Mesothelial cell of epicardium (in vitro differentiated cells): ENCODE measurements at places on chromosomes 13 and 19. TPM values are rescaled to one million over a fixed set of nuclear protein-coding genes. Genes with fewer than 3 reads are reported as not detected.
A peak's percentile ranks its signal among the peaks of the same experiment; 100 is the strongest.

DNA sequence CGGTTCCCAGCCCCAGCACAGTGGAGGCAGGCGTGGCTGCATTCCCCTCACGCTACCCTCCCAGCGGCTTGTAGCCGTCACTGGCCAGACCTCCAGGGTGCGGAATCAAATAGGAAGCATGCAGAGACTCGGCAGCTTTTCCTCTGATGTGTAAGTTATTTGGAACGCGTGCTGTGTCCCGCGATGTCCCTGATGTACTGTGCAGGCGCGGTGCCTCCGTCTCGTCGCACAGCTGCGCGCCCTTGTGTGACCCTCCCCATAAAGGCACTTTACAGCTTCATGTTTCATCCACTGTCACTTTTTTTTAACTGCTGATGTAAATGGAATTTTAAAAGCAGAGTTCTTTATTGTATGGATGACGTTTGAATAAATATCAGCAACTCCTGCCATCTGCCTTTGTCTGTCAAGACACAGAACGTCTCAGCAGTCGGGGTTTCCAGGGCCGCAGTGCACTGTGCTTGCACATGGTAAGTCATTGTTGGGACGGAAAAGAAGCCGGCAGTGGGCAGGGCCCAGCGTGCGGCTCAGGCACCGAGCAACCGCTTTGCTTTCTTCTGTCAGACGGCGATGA, 7.3 kb upstream of the F7 start:
- DNase-seq, result no peak
- peaks cover 3% of the 10 kb centered on the region for H3K27me3 ChIP-seq
- peaks cover 12% of the 10 kb centered on the region for H3K4me1 ChIP-seq
- no peak overlapping the region for H3K4me3 ChIP-seq
- H3K36me3 ChIP-seq, result no peaks in the 10 kb centered on the region
- no peak overlapping the region for H3K27ac ChIP-seq

GRCh38 chr19:6739883-6740588, 556 bp downstream of the TRIP10 start:
- peaks cover 68% of the 10 kb centered on the region for H3K4me1 ChIP-seq
- peak overlapping the region; percentile 76 for H3K27ac ChIP-seq
- no peak for DNase-seq

GRCh38 chr19:18098891-18099622, 1.5 kb downstream of the MAST3 start:
- peaks cover 44% of the 10 kb centered on the region for H3K27me3 ChIP-seq
- peak overlapping the region; percentile 36 for H3K4me3 ChIP-seq
- no peak overlapping the region for H3K27ac ChIP-seq

DNA sequence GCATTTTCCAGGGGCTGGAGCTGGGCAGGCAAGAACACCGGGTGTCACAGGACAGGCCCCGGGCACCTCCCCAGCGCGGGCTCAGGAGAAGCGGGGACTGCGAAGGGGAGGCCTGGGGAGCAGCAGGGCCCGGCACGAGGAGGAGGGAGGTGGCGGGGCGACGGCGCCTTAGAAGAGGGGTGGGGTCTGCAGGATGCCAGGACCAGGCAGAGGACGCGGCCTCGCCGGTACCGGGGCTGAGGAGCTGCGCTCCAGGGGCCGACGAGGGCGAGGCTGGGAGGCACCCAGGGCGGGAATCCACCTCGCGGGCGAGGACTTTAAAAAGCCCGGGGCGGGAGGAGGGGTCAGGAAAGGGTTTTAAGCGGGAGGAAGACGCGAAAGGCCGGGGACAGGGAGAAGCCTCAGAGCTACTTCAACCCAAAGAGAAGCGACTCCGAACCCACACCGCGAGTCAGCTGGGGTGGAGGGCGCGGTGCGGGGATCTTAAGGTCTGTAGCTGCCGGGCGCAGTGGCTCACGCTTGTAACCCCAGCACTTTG, 665 bp downstream of the ZNF347 start:
- H3K27me3 ChIP-seq, result no peaks in the 10 kb centered on the region
- peak overlapping the region; percentile 67 for H3K27ac ChIP-seq
- H3K4me3 ChIP-seq, result peak overlapping the region; percentile 72
- DNase-seq, result peak; percentile 62

DNA sequence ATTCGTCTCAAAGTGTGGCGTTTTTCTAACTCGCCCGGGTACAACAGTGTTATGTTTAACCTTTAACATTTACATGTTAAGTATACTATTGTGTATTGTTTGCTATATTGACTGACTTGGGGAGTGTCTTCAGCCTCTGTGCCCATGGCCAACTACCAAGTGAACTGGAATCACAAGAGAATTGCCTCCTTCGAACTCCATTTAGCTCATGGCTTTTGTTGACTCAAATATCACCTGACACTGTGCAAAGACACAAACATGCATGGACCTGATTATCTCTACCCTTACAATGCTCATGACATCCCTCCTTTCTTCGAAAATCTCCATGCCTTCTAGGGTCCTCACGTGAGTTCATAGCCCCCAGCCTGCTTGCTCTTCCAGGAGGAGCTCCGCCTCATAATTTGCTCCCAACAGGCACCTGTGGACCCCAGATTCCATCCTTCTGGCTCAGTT, 704 bp downstream of the ZNF814 start:
- no peaks in the 10 kb centered on the region for H3K27me3 ChIP-seq
- H3K36me3 ChIP-seq, result peaks cover 51% of the 10 kb centered on the region
- peaks cover 27% of the 10 kb centered on the region for H3K4me1 ChIP-seq
- DNase-seq, result no peak
- peak overlapping the region; percentile 88 for H3K27ac ChIP-seq

- no peak overlapping the region for H3K4me3 ChIP-seq
- no peak for DNase-seq
- no peaks in the 10 kb centered on the region for H3K36me3 ChIP-seq
- H3K27me3 ChIP-seq, result peaks cover 2% of the 10 kb centered on the region
- peaks cover 27% of the 10 kb centered on the region for H3K4me1 ChIP-seq
These were observed 23.5 kb downstream of the RASA3 start for GRCh38 chr13:114108894-114109293.

DNA sequence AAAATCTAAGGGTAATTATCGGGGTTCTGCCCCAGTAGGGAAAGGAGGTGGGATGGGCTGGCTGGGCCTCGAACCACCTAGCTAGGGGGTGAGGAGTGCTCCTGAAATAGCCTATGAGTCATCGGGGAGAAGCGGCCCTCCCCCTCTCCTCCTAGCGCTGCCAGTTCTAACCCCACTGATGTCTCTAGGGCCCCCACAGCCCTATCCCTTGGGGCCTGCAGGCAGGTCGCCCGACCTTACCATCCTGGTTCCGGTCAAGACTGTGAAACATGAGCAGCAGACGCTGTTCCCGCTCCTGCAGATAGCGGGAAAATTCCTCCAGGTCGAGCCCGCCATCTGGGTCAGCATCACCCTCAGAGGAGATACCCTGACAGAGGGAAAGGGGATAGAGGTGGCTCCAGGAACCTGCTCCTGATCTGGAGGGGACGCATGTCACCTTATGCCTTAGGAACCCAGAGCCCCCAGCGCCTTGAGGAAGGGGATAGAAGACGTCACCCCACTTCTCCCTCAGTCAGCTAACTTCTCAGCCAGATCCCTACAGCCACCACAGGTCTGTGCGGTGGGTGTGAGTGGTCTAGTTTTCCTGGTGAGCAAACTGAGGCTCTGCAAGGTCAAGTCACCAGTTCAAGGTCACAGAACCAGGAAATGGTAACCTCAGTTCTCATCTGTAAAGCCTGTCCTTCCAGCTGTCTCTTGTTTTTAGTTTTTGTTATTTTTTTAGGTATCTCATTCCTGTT, 1.5 kb downstream of the SLC25A23 start:
- peak overlapping the region; percentile 68 for H3K27ac ChIP-seq
- H3K4me1 ChIP-seq, result peaks cover 15% of the 10 kb centered on the region
- peak overlapping the region; percentile 84 for H3K4me3 ChIP-seq

The TTYH1 gene
- 4.2 to 6.0 TPM (median 5.2 TPM) in 3 replicates for total RNA-seq

The ATP7B gene
- total RNA-seq, result 133 to 142 TPM (median 137 TPM) in 3 replicates
